ENCODE measurements at places on chromosomes 13 and 19.

- no peak for DNase-seq
These were observed 590.3 kb upstream of the MIR17HG start for GRCh38 chr13:90757127-90757680.

DNA sequence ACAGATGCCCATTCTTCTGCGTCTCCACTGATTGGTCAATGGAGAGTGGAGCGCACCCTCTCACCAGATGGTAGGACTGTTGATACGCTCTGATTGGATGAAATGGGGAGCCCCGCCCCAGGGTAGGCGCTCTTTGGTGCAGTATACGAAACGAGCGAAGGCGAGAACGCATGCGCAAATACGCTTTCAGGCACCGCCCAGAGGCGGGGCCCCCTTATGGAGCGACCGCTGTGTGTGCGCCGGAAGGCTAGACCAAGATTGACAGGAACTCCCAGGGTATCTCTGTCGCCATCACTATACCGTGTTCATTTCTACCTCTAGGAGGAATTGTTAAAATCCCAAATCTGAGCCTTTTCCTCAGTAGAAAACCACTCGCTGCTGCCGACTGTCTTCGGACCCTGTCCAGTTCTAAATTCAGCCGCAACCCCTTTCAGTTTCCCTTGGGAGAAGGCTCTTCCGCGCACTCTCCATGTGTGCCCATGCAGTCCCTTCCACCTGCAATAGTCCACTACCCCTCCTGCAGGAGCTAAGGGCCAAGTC, 720 bp upstream of the HNRNPL start:
- DNase-seq, result peak; percentile 95

GRCh38 chr19:31346184-31347059, 2.8 kb downstream of the TSHZ3 start:
- DNase-seq, result no peak

DNA sequence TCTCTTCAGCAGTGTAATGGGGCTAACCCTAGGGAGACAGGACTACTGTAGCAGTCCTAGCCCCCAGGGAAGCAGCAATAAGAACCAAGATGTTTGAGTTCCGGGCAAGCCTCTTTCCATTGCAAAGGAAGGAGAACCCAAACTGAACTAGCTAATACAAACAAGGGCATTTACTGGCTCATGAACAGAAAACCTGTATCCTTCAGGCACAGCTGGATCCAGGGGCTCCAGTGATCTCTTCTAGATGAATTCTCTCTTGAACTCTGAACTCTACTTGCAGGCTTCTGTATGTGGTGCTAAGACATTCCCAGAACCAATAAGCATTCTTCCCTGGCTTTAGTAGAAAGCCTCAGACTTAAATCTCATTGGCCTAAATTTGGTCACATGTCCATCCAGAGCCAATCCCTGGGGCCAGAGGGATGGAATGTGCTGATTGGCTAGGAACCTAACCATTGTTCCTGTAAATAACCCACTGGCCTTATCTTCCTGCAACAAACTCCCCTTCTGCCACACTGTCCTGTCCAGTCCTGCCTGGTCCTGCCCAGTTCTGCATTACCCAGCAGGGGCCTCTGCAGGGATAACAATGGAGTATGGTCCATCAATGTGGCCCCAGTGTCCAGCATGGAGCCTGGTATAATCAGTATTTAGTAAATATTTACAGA, 3.9 kb upstream of the PODNL1 start:
- DNase-seq, result no peak

- DNase-seq, result no peak
These were observed 171.0 kb upstream of the TSC22D1 start for GRCh38 chr13:44747179-44747578.

Data from activated CD4-positive, alpha-beta T cell treated with anti-CD3 and anti-CD28 coated beads for 24 hours (primary cell).